ENCODE measurements at places on chromosomes 2 and 18. TPM values are rescaled to one million over a fixed set of nuclear protein-coding genes. Genes with fewer than 3 reads are reported as not detected.

DNA sequence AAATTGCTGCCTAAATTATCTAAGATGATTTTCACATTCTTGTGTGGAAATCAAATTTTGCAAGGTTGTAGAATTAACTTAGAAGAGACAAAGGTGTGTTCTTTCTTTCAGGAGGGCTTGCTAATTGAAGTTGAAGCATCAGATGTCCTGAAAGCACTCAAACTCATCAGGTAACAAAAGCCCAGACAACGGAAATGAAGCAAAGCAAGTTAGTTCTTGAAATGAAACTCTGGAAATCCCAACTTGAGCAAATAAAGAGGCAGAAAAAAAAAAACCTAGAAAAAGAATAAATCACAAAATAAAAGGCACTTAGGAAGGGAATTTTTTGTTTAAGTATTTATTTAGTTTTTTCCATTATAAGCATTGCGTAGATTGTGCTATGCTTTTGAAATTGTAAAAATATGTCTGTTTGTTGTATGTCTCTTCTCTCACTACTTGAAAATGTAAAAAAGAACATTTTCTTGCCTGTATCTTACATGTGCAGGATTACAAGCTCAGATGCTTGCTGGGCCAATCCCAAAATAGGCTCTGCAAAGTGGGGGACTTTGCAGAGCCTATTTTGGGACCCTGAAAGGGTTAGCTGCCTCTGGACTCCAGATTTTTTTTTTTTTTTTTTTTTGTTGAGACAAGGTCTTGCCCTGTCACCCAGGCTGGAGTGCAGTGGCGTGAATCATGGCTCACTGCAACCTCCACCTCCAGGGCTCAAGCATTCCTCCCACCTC is 46.7 kb downstream of the FAM161A start:
- no peak for DNase-seq

The WNT10A gene
- total RNA-seq: not detected

- DNase-seq: no peak
Observed at GRCh38 chr2:38254796-38255195, 122.3 kb downstream of the ATL2 start.

- DNase-seq: no peak
Observed at GRCh38 chr2:234422273-234422732, 74.6 kb downstream of the ARL4C start.

The MROH2A gene
- total RNA-seq: not detected

The STK11IP gene
- total RNA-seq: 32.9 TPM

DNA sequence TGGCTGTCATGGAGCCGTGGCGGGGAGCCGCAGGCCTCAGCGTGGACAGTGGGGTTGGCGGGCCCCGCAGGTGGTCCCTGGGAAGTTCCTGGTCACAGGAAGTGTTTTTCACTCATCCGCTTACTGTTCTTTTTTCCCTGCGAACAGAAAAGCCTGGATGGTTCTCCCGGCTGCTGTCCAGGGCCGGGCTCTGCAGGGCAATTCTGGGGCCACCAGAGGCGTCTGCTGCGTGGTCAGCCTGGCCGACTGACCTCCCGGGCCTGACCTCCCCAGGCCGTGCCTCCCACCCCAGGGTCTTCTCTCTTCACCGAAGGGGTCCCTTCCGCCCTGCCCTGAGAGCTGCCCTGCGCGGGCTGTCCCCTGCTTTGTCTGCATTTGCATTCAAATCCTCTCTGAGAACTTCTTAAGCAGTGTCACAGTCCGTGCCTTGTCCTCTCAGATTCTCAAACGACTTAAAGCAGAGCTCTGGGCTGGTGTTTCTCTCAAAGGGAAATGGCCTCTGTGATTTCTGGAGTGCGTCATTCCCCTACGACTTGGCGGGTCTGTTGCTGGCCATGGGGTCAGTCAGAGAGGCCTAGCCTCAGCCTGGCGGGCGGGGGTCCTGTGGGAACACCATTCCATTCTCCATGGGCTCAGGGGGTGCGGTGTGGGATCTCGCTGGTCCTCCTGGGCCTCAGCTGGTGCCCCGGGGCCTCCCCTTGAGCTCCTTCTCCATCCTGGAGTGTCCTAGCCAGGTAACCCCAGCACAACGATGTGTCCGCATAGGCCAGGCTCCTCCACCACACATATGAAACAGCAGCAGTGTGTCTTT is 38.3 kb downstream of the KLHL29 start:
- peak; percentile 27 for DNase-seq

- peak; percentile 36 for DNase-seq
Observed at GRCh38 chr2:74548900-74549826, 4.6 kb downstream of the LOXL3 start.

GRCh38 chr2:235263205-235264120 is 230.4 kb upstream of the AGAP1 start:
- peak; percentile 62 for DNase-seq

- DNase-seq: no peak
Observed at GRCh38 chr2:218807626-218808025, 24.0 kb downstream of the PRKAG3 start.

DNA sequence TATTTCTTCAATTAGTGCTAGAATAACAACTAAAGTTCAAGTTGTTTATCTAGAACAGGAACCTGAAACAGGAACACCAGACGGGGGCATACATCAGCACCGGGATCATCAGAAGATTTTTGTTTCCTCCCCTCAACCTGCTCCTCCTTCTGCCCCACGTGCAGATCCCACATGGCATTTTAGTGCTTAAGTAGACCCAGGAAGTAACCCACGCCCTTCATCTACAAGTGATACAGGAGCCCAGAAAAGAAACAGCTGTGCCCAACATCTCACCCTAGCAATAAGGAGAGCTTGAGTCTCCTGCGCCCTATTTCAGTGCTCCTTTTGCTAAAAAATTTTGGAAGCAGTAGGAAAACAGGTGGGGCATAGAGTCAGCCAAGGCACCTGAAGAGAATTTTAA is 5.2 kb downstream of the ZNF385B start:
- DNase-seq: no peak

DNA sequence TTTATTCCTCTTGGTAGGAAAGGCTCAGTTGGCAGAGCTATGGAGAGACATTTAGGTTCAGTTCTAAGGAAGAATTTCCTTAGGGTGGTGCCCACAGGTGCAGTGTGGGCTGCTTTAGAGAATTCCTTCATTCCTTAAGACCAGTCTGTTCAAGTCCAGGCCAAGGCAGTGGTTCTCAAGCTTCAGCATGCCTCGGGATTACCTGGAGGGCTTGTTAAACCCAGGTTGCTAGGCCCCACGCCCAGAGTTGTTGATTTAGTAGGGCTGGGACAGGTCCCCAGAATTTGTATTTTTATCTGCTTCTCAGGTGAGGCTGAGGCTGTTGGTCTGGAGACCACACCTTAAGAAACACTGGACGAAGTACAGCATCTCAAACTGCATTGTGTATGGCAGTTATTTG is 68.9 kb downstream of the CERS6 start:
- no peak for DNase-seq

The ATF2 gene
- 77.8 TPM for total RNA-seq

DNA sequence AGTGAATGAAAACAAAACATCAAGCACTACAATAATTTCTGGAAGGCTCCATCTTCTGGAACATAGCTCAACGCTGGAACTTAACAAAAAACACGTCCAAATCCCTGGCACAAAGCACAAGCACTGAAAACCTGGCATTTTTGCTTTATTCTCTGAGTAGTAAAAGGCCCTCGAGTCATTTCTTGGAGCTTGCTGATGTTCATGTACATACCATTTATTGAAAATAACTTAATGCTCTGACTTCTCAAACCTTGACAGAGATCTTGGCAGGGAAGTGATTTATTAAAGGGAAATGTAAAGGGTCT is 76.5 kb upstream of the STK17B start:
- DNase-seq: no peak

- DNase-seq: no peak
Observed at GRCh38 chr2:215712871-215713790, 277.3 kb upstream of the FN1 start.
